CD4-positive, alpha-beta T cell treated with Interleukin-15 for 4 hours (primary cell): ENCODE measurements at places on chromosomes 2 and 18.

- peak; percentile 74 for DNase-seq
Observed at GRCh38 chr2:170930131-170930990, 1.3 kb downstream of the GORASP2 start.

GRCh38 chr2:112161431-112162145, 23.4 kb downstream of the FBLN7 start:
- DNase-seq: no peak

GRCh38 chr18:55250768-55251173, 291.5 kb upstream of the CCDC68 start:
- no peak for DNase-seq

DNA sequence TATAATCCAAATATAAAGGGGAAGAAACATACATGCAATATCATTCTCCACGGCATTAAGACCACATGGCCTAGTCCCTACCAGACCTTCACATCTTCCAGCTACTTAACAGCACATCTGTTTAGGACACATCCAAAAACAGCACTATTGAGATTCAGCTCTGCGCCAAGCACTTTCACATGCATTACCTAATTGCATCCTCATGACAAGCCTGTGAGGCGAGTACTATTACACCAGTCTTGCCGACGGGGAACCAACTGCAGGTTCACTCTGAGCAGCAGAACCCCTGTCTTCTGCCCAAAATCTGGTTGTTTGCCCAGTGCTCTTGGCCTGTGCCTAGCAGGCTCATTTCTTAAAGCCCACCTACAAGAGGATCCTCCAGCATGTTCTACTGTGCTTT, 66.7 kb downstream of the AAK1 start:
- DNase-seq: no peak

DNA sequence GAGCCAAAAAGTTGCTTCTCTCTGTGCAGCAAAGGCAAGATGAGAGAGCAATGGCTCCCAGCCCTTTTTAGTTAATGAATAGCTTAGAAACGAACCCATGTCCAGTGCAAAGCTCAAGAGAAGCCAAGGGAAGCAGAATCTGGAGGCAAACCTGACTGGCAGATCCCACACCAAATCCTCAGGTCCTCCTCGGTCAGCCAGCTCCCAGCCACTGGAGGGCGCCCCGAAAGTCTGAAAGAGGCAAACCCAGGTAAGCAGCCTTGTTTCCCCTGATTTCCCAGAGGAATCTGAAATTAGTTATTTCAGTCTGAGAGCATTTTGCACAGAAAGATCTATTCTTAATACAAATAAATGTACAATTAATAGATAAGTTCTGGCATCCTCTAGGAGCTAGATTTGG, 71.3 kb upstream of the PID1 start:
- no peak for DNase-seq

GRCh38 chr2:120037995-120038541, 25.2 kb downstream of the EPB41L5 start:
- no peak for DNase-seq

- DNase-seq: no peak
Observed at GRCh38 chr2:132911726-132912724, 242.0 kb upstream of the LYPD1 start.

DNA sequence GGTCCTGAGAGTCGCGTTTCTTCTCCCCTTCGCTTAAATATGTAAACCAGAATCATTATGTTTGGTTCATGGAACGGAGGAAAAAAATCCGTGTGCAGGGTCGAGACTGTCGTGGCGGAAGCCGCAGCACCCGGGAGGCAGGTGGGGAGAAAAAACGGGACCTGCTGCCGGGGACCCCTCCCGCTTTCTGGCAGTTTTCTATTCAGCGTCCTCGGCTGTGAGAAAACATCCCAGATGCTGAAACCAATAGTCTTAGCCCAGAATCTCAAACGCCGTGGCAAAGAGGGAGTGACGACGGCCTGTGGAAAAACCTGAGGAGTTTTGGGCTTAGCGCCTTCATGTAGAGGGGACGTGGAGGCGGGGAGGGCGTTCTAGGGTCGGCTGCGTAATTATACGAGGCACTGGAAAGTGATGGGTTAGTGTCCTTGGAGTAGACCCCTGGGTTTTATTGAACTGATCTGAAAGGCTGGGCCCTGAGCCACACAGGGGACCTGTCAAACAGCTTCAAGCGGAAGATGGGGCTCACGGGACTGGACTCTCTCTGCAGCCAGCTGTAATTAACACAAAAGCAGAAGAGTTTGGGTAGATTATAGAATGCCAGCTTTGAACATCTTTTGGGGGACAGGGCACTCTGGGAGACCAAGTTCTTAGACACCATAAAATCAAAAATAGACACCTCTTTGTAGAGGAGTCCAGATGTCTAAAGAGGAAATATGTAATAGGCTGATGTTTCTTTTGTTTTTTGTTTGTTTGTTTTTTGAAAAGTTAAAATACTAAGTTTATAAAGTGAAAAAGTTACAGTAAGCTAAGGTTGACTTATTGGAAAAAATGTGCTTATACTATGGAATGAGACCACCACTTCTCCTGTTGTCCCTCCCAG, 834 bp upstream of the BUB1 start:
- DNase-seq: no peak

DNA sequence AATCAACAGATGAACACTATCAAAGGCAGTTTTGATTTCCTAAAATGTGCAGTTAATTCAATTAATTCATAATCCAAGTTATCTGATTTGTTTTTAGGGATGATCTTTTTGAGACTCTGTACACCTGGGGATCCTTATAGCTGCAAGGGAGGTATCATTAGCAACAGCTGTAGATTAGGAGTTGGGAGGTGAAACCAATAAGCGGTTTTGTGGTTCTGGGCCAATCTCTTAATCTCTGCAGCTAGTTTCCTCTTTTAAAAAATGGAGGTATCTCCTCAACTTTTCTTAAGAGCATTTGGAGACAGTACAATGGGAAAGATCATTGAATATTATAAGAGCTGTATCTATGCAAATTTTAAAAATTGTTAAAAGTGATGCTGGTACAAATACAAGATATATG, 126.0 kb downstream of the MC4R start:
- DNase-seq: no peak

- no peak for DNase-seq
Observed at GRCh38 chr2:197596766-197597165, 78.6 kb downstream of the RFTN2 start.

- DNase-seq: no peak
Observed at GRCh38 chr2:12261986-12262680, 454.6 kb upstream of the TRIB2 start.

DNA sequence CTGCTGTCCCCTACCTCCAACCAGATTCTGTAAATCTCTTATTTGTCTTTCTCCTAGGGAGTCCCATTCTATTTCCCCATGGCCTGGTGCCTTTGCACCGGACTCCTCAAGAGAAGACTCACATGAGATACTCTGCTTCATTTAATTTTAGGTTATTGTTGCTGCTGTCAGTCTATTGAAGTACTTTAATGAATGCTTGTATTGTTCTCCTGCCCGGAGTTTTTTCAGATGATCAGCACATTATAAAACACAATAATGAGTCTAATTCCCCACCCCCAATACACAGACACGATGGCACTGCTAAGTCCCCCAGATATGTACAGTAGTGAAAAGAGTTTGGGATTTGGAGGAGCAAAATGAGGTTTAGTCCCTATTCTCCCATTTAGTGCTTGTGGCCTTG, 58.9 kb downstream of the HAUS1 start:
- no peak for DNase-seq

DNA sequence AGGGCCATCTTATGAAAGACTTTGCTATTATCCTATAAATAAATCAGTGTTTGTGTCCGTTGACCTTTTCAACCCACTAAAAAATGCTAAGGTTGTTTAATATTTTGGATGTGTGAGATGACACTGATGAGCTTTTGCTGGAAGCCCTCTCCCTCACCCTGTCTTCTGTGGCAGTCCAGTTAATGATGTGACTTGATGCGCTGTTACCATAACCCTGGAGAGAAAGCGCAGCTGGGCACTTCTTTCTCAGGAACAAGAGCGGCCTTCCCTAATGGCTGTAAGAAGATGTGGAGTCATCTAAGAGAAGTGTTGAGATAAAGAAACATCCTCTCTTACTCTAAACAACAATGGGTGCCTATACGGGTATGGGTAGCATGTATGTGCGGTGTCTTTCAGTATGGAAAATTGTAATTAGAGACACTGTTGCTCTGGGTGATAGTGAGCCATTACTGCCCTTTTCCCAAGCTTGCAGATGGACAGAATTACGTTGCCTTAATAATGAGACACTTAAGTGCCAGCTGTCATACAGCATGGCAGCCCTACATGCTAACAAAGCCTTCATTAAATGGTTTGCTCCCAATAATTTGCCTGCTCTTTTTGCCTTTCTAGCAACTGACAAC, 165.6 kb upstream of the NABP1 start:
- no peak for DNase-seq

GRCh38 chr2:100889286-100889685, 69.3 kb downstream of the NPAS2 start:
- DNase-seq: no peak

GRCh38 chr2:86622519-86623042, 1.1 kb downstream of the RNF103 start:
- DNase-seq: peak; percentile 3

DNA sequence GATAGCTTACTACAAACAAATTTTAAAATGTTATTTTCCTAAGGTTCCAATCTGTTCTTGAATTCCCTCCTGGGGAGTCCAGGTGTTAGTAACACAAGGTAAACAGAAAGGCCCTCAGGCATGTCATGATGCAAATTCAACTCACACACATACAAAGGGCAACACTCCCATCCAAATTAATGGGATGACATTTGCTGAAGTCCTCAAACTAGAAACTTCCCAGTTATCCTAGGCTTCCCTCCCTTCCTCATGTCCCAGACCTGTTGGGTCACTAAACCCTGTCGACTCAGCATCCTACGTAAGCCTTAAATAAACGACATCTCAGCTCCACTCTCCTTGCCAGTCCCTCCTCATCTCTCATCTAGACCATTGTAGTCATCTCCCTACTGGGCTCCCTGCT, 85.1 kb downstream of the GREB1L start:
- no peak for DNase-seq
